Right ventricle myocardium inferior (tissue), 1 donor: ENCODE measurements at places on chromosomes 7 and 10.

DNA sequence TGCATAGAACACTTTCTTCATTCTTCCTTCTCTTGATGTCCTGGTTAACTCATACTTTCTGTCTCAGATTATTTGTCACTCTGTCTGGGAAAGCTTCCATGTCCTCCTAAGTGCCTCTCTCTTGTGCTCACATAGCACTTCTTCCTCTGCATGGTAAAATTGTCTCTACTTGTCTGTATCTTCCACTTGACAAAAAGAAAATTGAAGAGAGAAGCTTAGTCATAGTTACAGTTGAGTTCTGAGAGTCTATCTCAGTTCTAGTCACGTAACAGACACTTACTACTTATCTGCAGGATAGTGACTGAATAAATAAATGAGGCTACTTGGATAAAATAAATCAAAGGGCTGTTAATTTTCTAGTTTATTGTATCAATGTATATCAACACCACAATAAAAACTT lies 458.1 kb downstream of the HTR7 start:
- no peak for DNase-seq

- no peak for DNase-seq
Observed at GRCh38 chr10:18473424-18474117, 177.8 kb downstream of the NSUN6 start.

- no peak for DNase-seq
Observed at GRCh38 chr10:98404571-98405359, 10.2 kb downstream of the PYROXD2 start.

DNA sequence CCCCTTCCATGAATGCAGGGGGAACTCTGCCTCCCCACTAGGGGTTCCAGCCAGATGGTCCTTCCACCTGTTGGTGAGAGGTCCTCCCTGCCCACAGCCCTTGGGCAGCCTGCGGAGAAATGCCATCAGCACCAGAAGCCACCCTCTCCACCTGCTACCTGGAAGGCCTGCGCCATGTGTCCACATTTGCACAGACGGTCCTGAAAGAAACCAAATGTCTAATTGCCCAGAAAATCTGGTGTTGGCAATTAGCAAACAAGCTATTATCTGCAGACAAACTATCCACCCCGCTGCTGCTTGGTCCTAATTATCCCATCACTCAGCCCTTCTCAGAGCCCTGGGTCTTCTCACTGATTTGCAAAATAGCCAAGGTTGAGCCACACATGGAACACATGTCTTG lies 32.3 kb downstream of the HSPA12A start:
- no peak for DNase-seq

GRCh38 chr10:124799211-124799610 lies 2.4 kb upstream of the ABRAXAS2 start:
- DNase-seq, result no peak

- DNase-seq, result no peak
Observed at GRCh38 chr7:45027774-45028114, 27.7 kb downstream of the CCM2 start.

DNA sequence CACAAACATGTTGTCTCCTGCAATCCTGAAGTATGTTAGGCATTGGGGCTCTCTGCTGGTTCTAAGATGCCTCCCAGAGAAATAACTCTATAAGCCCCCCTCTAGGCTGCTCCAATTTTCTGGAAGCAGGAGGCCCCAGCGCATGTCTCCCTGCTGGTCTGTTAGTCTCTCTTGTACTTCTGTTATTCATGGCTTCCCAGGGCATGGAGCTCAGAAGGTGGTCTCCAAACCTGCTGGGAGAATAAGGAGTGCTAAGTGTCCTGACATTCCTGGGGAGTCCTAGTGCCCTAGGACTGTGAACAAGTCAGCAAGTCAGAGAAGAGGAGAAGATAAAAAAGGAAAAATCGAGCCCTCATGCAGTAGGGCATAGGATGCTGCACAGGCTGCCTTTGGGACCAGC lies 70.5 kb upstream of the EFCAB10 start:
- no peak for DNase-seq

DNA sequence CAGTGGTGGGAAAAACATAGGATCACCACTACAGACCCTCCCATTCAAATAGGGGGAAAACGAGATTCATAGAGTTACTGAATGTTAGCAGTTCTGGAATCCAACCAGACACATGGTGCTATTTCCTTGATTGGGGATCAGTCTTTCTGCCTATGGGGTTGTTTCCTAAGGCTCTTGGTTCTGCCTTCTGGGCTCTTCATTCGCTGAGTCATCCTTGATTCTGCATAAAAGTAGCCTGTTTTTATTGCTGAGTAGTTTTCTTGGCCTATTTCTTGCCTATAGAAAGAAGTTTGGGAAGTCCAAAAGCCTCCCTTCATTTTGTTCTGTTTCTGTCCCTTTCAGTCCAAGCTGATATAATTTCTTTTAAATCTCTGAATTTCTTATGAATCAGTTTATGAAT lies 99.3 kb upstream of the OIT3 start:
- no peak for DNase-seq

DNA sequence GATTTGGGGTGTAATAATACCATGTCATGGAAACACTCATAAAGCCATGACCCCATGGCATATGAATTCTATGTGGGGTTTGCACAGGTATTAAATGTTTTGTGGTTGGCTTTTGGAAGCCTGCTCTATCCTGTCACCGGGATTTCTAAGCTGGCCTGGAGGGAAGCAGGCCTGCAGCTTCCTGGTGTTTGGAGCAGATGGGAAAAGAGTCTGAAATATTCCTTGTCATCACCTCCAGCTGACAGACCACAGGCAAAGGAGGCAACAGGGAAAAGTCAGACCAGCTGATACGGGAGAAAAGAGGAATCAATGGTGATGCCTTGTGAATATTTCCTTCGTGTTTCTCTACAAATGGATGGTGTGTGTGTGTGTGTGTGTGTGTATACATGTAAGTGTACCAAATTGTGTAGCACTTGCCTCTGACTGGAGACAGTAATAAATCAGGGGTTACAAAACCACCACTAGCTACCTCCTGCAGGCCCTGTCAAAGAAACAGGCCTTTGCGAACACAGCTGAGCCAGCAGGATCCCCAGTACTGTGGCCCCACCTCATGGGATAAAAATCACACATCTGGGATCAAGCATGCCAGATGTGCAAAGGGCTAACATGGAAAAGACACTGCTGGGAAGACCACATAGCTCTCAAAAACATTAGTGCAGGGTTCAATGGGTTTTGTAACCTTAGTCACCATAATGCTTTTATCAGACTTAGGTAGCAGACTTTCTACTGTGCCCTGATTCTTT lies 120.8 kb upstream of the HPS1 start:
- DNase-seq, result no peak

DNA sequence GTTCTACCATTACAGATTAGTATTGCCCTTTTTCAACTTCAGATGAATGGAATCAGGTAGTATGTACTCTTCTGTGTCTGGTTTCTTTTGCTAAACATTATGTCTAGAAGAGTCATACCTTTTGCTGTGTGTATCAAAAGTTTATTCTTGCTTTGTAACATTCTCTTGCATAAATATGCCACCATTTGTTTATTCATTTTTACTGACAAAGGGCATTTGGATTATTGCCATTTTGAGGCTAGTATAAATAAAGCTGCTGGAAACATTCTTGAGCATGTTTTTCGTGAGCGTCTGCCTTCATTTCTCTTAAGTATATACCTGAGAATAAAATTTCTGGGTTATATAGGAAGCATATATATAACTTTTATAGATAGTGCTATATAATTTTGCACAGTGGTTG lies 121.7 kb upstream of the CSTF2T start:
- no peak for DNase-seq

GRCh38 chr10:62666275-62666674 lies 138.2 kb upstream of the ADO start:
- DNase-seq, result no peak

DNA sequence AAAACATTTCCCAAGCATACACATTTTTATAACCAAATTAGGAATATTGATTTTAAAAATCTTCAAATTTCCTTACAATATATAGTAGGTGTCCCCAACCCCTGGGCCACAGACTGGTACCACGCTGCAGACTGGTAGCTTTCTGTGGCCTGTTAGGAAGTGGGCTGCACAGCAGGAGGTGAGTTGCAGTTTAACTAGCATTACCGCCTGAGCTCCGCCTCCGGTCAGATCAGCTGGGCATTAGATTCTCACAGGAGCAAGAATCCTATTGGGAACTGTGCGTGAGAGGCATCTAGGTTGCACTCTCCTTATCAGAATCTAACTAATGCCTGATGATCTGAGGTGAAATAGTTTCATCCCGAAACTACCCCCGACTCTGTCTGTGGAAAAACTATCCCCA lies 62.1 kb downstream of the ZWINT start:
- DNase-seq, result no peak

- no peak for DNase-seq
Observed at GRCh38 chr10:59625721-59626522, 83.7 kb downstream of the SLC16A9 start.

GRCh38 chr10:1641402-1641801 lies 95.9 kb downstream of the ADARB2 start:
- no peak for DNase-seq

DNA sequence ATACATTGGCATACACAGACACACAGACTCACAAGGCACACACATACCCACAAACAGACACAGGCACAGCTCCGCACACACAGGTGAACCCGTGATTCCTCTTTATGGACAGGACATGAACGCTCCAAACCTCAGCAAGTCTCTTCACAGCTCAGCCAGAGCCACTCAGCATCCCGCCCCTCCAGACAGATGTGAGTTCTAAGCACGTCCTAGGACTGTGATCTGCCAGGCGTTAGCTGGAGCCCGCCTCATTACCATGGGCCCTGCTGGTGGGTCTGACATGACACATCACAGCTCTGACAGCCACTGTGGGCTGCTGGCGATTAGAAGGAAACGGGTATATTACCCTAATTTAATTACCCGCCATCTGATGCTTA lies 176.7 kb upstream of the PPP2R2D start:
- DNase-seq, result no peak

GRCh38 chr10:97584060-97584797 lies at the start of gene HOGA1:
Gene HOGA1, plus strand, starts transcription at chr10:97584389. Its CDS starts 315 bp downstream, at chr10:97584704.
- DNase-seq, result peak; percentile 87

DNA sequence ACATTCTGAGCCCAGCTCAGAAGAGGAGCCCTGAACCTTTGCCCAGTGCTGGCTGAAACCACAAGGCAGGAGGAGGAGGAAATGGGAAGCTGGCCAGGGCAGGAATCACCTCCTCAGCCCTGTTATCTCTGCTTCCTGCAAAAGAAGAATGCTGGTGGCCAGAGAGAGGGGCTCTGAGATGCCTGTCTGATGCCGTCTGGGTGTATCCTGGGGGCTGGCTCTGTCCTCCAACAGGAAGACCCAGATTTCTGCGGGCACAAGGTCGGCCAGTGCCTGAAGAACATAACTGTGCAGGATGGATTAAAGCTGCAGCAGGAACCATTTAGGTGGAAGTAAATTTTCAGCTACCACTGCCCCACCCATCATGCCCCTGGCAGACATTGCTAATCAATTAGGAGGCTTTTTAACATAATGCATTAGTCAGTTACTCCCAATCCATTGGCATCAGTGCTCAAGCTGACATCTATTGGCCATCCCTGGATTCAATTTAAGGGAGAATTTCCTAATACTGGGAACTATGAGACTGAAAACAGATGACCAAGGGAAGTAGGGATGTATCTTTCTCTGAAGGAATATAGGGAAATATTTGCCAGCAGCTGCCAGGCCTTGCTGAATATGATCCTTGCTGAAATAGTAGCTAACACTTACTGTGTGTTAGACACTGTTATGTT lies 67.7 kb downstream of the COL13A1 start:
- DNase-seq, result no peak

- DNase-seq, result no peak
Observed at GRCh38 chr7:99086532-99086931, 57.4 kb downstream of the SMURF1 start.

DNA sequence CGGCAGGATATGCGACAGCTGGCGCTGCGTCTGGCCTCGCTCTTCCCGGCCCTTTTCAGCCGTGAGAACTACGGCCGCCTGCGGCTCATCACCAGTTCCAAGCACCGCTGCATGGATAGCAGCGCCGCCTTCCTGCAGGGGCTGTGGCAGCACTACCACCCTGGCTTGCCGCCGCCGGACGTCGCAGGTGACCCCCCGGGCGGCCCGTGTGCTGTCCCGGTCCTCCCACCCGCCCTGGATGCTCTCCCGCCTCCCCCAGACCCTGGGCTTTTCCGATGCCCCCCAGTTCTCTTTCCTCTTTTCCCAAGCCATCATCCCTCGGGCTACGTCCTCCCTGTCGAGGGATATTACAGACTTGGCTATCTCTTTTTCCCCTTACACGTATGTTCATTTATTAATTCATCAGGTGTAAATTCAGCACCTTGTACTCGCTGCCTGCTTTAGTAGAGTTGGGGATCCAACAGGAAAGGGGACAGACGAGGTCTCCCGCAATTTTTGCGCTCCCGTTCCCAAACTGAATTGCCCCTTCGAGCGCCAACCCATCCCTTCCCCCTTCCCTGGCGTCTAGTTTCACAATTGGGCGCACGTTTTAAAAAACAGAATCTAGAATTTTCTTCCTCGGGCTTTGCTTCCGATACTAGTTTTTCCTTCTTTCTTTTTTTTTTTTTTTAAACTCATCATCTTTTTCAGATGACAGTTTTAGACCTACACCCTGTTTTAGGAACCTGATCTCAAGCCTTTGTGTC lies 846 bp downstream of the MINPP1 start:
- DNase-seq, result no peak

DNA sequence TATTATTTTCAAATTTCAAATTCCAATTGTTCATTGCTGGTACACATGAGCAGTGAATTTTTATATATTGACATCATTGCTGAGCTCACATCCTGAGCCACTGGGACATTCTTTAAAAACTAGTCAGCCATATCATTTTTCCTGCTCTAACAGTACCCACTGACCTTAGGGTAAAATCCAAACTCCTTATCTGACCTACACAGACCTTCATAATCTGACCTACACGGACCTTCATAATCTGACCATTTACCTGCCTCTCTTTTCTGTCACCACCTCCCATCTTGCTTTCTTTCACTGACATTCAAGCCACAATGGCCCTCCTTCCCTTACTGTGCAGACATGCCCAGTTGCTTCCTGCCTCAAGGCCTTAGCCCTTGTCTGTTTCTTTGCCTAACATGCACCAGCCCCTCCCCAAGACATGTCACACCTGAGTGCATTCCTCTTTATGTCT lies 16.1 kb upstream of the CUZD1 start:
- DNase-seq, result no peak

DNA sequence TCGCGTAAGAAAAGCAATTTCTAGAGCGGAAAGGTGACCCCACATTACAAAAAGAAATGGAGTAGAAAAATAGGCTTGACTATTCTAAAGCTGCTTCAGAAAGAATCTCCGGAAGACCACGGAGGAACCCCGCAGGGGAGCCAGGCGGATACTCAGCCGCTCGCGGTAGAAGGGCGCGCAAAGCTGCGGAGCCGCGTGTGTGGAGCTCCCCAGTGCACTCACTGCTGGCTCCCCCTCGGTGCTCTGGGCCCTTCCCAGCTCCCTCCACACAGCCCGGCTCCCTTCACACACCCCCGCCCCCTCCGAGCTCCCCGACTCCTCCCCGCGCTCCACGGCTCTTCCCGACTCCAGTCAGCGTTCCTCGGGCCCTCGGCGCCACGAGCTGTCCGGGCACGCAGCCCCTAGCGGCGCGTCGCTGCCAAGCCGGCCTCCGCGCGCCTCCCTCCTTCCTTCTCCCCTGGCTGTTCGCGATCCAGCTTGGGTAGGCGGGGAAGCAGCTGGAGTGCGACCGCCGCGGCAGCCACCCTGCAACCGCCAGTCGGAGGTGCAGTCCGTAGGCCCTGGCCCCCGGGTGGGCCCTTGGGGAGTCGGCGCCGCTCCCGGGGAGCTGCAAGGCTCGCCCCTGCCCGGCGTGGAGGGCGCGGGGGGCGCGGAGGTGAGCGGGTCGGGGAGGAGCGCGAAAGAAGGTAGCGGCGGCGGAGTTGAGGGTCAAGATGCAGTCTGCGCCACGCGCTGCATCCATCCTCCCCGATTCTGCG lies at the start of gene STEAP2:
Gene STEAP2, plus strand, starts transcription at position 350 of the 758 bp plus-strand sequence. CDS start 13,343 bp downstream, outside the sequence.
- DNase-seq, result peak; percentile 94
